ENCODE measurements at places on chromosomes 2 and 18.

GRCh38 chr2:162297925-162298552 lies 20.4 kb downstream of the IFIH1 start:
- DNase-seq = peak; percentile 62

DNA sequence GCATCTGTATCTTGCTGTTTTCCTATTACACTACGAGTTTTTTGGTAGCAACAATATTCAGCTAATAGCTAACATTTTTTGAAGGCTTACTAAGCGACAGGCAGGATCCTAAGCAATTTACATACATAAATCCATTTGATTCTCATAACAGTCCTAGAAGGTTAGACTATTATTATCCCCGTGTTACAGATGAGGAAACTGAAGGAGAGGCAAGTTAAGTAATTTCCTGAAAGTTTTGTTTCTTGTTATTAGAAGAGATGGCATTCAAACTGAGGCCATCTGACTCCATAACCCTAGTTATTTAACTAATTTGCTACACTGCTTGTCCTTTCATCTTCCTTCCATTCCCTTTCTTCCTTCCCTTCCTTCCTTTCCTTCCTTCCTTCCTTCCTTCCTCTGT lies 68.2 kb downstream of the PDE1A start:
- no peak for DNase-seq

DNA sequence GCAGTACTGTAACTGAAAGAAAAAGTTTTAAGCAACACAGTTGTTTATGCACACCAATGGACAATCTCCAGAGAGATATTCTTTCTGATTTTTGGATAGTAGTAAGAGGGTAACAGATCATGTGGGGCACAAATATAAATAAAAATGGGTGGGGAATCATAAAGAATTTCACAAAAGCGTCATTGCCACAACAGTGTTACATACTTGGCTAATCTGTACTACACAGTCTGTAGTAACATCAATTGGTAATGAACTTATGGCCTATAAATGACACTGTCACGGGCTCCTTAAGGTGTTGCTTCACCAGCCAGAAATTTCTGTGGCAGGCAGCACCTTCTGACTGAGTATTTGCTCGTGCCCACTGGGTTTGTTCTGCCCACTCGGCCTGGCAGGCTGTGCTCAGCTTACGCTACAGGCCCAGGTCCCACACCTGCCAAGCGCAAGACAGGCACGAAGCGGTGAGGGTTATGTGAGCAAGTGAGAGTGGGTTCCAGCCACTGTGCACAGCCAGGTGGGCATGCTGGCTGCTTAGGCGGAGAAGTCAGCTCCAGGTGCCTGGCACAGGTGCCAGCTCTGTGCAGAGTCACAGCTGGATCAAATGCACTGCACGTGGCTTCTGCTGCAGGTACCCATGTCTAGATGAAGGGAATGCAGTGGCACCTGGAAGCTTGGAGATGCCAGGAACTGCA lies 532.5 kb upstream of the SLC39A10 start:
- DNase-seq = no peak

DNA sequence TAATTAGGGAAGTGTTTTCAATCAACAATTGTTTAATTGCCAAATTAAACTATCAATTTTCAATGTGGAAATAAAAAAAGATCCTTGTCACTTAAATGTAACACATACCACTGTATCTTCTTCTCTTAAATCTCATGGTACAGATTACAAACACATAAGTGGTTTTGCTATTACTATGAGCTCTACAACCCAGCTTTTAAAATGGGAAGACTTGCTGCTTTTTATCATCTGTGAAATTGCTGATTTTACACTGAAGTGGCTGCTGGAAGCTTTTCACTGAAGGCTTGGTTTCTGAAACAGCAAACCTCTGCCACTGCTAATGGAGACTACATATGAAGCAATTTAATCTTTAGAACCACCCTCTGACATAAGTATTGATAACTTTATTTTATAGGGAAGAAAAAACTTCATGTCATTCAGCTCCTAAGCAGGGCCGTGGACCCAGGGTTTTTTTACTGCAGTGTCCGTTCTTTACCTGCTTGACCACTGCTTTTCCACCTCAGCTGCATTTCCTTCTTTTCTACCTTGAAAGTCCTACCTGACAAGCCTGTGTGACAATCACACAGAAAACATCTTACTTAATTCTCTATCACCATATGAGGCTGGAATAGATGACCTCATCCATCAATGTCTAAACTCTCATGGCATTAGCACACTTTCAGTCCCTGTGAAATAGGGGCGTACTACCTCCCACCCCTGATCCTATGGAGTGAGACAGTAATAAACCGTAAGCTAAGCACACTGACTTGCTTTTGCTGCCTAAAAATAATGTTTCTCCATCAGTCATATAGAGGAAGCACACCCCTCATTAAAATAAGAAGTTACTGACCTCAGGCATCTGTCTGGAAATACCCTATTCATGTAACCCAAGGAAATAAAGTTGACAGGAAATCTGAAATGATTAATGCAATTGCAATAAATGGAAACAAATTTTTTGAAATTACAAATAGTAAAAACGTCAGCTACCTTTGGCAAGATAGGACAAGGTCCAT lies 19.2 kb upstream of the SLC8A1 start:
- DNase-seq = no peak

GRCh38 chr2:62704654-62705006 lies 883 bp upstream of the EHBP1 start:
- DNase-seq = no peak

- DNase-seq = no peak
Observed at GRCh38 chr18:51236225-51236624, 38.7 kb upstream of the MEX3C start.

GRCh38 chr2:181697126-181697525 lies 16.8 kb upstream of the NEUROD1 start:
- no peak for DNase-seq

DNA sequence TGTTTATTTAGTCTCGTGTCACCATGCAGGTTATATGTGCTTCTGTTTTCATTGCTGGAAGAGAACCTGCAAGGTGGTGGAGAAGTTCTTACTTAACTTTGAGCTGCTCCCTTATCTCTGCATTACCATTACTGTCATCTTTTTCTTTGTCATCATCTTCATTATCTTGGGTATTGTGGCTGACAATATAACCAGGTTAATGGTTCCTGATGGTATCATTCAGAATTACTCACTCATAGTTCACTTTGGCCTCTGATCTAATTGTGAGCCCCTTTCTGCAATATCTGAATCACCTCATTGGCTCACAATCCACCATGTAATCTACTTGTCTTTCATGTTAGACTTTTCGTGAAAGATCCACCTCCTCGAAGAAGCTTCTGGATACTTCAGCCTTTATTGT lies 5.0 kb downstream of the CD28 start:
- no peak for DNase-seq

DNA sequence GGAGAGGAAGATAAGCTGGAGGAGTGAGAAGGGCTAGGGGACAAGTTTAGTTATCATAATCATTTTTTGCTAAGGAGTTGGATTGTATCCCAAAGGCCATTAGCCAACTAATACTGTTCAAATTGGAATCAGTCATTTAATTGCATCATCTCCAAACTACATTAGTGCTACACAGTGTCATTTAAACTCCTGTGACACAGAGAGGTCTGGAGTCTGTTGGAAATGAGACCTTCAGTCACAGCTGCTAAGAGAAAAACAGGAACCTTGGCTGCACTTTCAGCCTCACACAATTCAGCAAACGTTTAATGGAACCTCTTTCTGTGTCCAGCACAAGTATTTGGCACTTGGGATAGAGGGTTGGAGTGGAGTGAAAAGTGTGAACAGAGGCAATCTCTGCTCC lies 175.5 kb upstream of the MGAT5 start:
- DNase-seq = no peak

DNA sequence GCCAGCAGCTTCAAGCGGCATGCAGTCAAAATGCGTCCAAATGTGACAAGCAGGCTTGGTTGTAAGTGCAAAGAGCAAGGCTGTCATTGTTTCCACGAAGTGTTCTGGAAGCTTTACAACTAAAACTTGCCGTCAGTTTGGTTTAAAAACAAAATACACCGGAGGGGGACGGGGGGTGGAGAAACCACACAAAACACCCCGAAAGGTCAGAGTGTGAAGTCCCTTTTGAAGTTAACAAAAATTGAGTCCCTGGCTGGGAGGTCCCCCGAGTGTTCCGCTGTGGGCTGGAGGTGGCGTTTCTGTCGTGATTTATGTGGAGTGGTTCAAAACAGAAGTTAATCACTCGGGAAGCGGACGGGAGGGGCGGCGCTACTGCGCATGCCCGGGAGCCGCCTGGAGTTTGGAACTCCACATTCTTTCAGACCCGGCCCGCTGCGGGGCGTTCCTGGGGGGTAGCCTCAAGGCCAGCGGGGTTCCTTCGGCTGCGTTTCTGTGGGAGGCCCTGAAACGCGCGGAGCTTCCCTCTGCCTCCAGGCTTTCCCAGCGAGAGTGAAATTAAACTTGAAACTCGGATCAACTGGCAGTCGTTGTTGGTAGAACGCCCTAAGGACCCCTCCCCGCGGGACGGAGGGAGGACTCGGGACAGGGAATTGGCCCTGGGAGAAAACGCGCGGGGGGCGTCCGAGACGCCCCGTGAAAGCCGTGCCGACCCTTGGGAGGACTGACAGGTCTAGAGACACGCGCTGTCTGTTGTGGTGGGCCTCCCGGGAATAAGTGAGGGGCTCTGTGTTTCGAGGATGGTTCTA lies 1.4 kb downstream of the TGIF1 start:
- DNase-seq = peak; percentile 98

GRCh38 chr18:30748541-30748940 lies 294.0 kb downstream of the DSC3 start:
- DNase-seq = no peak

DNA sequence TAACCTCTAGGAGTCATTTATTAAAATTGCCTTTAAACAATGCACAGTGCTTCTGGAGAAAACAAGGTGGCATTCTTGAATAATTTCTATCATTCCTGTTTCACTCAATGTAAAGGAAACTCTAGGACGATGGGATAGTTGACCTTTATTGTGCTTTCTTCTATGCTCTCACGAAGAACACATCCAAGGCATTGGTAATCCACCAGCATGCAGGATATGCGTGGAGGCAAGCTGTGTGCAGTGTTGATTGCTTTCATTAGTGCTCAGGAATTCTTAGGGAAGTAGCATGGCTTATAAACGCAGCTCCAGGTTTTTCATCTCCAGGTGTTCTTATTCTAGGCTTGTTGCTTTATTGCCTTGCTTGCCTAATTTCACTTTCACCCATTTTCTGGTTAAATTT lies 58.4 kb upstream of the CAVIN2 start:
- DNase-seq = no peak

GRCh38 chr2:70779911-70780545 lies 10.4 kb downstream of the FIGLA start:
- DNase-seq = no peak

- DNase-seq = no peak
Observed at GRCh38 chr2:123659120-123659519, 366.0 kb upstream of the CNTNAP5 start.

DNA sequence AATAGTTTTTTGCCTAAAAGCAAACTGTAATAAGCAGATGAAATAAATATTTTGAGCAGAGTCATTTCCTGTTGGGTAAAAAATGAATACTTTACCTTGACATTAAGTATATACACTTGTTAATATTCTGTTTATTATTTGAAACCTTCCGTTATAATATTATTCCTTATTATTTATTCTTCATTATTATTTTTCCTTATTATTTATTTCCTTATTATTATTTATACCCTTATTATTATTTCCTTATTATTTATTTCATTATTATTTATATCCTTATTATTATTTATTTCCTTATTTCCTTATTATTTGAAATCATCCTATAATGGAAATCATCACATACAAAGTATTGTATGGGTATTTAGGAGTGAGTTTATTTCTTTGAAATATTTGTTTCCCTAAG lies 232.2 kb upstream of the RBBP8 start:
- no peak for DNase-seq

GRCh38 chr2:12923907-12924610 lies 207.3 kb downstream of the TRIB2 start:
- DNase-seq = no peak

DNA sequence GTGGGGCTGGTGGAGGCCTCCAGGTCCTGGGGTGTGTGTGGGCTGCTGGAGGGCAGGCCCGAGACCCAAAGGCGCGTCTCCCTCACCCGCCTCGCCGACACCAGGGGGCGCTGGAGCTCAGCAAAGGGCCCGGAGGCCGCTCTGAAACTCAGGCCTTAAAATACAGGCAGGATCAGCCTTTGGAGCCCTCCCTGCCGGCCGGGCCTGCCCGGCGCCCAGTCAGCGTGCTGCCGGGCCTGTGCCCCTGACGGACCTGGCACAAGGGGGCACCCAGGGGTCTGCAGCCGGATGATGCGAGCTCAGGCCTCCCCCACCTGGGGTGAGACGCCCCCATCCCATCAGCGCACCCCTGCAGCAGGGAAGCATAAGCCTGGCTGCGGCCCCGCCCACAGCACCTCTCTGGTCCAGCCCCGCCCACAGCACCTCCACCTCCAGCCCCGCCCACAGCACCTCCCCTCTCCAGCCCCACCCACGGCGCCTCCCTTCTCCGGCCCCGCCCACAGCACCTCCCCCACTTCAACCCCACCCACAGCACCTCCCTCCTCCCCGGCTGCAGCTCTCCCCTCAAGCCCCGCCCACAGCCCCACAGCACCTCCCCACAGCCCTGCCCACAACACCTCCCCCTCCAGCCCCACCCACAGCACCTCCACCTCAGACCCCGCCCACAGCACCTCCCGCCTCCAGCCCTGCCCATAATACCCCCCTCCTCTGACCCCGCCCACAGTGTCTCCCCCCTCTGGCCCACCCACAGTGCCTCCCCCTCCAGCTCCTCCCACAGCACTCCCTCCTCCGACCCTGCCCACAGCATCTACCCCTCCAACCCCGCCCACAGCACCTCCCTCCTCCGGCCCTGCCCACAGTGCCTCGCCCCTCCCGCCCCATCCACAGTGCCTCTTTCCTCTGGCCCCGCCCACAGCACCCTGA lies 92.8 kb upstream of the OTOS start:
- DNase-seq = peak; percentile 93

DNA sequence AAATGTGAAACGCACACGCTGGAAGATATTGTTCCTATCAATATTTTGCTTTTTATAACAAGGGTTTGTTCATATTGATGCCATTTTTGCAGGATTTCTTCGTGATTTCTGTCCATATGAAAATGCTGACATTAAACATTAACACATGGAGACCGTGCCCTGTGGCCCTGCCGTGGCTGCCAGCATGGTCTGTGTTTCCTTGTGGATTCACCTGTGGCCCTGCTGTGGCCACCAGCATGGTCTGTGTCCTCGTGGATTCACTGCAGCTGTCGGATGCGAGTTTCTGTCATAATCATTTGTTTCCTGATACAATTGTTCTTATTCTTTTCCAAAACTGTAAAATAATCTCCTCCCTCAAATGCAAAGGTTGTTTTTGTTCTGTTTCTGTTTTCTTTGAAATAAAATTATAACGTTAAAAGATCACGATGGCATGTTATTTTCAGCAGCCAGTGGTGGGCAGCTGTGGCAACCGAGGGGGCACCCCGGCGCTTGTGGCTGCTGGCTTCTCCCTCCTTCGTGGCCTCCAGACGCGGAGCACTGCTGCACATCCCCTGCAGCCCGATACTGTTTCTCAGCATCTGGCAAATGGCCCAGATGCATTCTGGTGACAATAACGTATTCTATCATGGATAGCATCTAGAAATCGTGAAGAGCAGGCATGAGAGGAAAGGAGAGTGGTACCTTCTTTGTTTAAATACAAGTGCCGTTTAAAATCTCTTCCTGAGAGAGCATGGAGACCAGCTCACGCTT lies 143.5 kb downstream of the PTGR3 start:
- no peak for DNase-seq

- DNase-seq = no peak
Observed at GRCh38 chr2:228689053-228689452, 507.6 kb upstream of the SPHKAP start.

- peak; percentile 68 for DNase-seq
Observed at GRCh38 chr2:64524604-64525316, 632 bp downstream of the AFTPH start.
